Stimulated activated CD4-positive, alpha-beta T cell treated with anti-CD3 and anti-CD28 coated beads, Interleukin-12 subunit alpha, Interleukin-12 subunit beta, amount 100 ng/mL, for 4 hours (primary cell): ENCODE measurements at places on chromosomes 5 and 9.

- no peak for DNase-seq
These were observed 610.4 kb upstream of the CDH10 start for GRCh38 chr5:25255128-25255527.

DNA sequence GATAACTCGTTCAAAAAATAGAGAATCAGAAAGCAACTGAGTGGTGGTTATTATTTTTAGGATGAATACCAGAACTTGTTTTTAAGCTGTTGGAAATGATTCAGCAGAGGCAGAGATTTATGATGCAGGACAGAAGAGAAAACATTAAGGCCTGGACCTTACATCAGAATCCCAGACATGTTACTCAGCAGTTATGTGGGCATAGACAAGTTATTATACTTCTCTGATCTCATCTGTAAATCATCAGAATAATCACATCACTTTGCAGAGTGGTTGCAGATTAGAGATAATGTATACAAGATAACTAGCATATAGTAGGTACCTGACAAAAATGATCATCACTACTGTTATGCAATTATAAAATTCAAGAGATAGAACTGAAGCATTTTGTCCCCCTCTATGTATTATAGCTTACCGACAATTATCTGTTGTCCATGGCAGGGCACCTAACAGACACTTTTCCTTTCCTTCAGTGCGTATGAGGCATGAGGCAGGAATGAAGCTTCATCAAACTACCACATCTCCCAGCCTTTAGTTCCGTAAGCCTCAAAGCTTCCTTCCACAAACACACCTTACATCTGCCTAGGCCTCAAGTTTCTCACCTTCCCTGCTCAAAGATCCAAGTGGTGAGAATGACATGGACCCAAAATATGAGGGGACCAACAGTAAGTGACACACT is 165.9 kb downstream of the DENND1A start:
- no peak for DNase-seq

DNA sequence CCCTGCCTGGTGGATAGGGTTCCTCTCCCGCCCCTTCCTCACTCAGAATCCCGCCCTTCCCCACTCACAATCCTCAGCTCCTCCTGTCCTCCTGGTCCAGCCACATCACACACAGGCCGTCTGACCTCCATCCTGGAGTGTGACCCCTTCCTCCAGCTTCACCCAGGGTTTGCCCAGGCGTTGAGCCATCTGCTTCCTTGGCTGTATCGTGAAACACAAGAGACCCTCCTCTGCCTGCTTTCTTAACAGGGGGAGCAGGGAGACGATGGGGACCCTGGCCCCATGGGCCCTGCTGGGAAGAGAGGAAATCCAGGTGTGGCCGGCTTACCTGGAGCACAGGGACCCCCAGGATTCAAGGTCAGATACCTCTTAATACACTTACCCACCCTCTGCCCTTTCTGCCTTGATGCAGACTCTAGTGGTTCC is 32.3 kb upstream of the ORM1 start:
- no peak for DNase-seq

DNA sequence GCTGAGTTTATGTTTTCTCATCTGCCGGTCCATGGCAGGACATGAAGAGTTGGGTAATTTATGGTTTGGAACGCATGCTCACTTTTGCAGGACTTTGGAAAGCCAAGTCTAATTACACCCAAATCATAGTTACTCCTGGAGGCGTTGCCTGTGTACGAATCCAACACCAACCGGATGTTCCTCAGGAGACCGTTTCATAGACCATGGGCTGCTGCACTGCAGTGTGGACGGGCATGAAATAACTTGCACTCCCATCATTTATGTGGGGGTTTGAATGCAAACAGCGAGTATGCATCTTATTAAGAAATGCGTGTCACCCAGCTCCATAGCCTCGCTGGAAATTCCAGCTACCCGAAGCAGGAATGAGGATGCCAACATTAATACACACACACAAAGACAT is 96.1 kb upstream of the IRX2 start:
- no peak for DNase-seq

DNA sequence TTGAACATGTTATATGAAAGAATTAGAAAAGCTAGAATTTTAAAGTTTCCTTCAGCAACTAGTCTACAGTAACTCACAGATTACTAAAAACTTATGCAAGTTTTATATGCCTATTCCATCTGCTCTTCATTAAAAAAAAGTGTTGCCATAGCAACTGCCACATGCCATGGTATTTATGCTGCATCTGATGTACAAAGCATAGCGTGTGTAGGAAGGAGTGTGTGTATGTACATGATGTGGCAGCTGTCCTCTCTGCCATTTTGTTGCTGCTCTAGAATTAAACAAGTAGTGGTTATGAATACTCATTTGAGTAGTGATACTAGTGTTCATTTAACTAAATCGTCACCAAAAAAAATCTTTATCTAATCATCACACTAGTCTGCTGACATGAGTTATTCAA is 593.5 kb downstream of the CETN3 start:
- DNase-seq = no peak

DNA sequence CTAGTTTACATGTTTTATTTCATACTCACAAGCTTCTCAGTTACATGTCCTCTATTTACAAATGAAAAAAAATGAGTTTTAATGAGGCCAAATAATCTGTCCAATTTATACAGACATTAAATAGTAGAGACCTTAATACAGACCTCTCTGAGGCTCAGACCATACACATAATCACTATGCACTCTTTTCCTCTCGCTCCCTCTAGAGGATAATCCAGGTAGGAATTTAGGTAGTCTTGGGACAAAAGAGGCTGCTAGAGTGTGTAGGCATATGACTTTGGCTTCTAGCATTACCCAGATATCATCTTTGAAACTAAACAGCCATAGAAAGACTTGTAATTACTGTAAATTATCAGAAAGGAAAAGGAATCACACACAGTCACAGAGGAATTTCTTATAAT is 444.7 kb downstream of the HINT1 start:
- no peak for DNase-seq

- no peak for DNase-seq
These were observed 64.1 kb downstream of the ROR2 start for GRCh38 chr9:91885746-91886413.

DNA sequence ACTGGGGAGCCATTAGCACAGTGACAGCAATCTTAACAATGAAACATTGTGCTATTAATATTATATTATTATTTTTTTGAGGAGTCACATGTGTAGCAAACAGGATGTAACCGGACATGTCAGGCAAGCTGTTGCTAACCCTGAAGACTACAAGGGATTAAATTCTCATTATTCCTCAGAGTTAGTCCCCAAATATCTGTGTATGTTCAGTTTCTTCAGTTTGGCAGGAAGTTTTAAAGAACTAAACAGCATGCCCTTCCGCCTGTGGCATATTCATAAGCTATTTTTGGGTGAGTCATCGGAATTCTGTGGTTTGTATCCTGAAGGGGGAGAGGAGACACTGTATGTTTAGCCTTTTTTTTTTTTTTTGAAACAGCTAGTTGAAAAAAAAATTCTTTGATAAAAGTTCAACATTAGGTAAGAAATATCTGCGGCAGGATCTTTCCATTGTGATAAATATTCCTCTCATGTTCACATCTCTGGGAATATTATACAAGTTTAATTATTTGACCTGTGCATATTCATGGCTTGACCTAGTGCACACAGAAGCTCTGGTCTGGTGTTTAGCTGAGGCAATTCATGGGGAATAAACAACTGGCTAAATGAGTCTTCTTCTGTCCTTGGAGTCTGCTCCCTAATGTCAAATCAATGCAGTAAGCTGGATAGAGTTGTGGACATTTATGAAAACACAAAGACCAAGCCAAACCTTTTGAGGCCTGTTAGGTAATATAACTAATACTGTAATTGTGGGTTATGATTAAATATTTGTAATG is 202.7 kb upstream of the CDKN2B start:
- DNase-seq = no peak

GRCh38 chr5:102663749-102664530 is 91.2 kb upstream of the PAM start:
- DNase-seq = no peak

DNA sequence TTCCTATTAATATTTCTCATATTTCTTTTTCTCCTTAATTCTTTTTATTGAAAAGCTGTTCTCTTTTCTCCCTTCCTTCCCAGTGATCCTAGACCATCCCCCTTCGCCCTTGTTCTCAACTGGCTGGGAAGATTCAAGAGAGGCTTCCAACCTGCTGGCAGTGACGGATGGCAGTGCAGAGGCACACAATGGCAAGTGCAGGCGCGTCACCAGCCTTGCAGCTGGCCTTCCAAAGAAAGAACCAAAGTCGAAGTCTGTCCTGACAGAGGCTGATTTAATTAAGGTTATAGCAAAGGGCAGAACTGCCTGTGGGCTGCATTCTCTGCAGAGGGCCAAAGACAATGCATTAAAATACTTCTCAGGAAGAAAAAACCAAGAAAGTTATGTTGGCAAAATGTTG is 7.4 kb downstream of the CEMIP2 start:
- no peak for DNase-seq

- DNase-seq = no peak
These were observed 80.8 kb upstream of the IER5L start for GRCh38 chr9:129258823-129259301.

DNA sequence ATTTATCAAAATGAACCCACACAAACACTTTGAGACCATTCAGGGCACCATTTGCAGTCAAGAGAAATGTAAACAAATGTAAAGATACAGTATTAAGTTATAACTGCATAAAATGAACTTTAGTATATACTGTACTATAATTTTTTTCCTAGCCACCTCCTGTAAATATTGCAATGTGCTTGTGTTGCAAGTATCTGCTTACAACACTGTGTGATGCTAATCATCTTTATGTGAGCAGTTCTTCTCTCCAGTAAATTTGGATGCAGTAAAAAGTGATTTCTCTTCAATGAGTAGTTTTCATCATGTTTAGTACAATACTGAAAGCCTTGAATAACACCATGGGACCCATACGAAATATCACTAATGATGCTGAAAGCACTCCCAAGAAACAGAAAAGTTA is 9.4 kb downstream of the G3BP1 start:
- no peak for DNase-seq

DNA sequence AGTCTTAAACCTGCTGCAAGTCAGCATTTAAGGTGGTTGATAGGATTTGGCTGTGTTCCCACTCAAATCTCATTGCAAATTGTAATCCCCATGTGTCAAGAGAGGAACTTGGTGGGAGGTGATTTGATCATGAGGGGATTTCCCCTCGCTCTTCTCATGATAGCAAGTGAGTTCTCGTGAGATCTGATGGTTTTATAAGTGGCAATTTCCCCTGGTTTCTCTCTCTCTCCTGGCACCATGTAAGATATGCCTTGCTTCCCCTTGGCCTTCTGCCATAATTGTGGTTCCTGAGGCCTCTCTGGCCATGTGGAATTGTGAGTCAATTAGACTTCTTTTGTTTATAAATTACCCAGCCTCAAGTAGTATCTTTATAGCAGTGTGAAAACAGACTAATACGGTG is 84.3 kb upstream of the SMC2 start:
- no peak for DNase-seq

DNA sequence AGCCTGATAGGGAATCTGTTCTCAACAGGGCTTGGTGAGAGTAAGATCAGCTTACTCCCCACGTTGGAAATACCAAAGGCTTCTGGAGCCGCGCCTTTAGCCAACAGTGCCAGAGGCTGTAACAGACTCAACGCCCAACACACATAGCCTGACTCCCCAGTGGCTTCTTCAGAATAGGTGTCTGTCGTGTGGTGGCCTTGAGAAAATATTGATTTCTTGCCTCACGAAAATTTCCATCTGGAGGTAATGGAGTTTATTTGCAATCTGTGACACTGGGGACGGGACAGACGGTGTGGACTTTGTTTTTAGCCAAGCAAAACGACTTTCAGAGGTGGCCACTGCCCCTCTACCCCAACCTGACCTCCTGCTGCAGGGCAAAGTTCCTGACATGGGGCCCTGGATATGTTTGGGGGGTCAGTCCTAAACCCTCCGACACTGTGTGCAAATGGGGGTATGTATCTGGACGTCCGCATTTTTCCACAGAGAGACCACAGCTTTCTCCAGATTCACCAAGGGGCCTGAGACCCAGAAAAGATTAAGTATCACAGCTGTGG is 189.3 kb downstream of the CDK5RAP2 start:
- DNase-seq = no peak

GRCh38 chr9:93028448-93029006 is 30.0 kb upstream of the SUSD3 start:
- no peak for DNase-seq

DNA sequence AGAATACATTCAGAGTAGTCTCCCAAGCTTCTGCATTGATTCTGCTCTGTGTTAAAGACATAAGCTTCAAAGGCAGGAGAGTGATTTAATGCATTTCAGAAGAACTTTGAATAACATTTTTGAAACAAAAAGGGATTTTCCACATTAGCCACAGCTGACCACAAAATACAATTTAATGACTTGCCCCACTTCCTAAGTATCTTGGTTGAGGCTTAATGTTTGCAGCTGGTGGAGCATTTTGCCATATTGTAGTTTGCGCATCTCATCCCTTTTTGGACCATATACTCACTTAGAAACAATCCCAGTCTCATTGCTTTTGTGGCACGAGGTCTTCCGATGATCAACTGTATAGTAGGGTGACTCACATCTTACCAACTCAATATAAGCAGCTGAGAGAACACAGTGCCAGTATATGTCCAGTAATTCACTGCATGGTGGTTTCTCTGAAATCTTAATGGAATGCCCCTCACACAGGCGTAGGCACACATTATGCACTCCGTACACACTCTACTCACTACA is 455.8 kb upstream of the PTGER4 start:
- DNase-seq = no peak

DNA sequence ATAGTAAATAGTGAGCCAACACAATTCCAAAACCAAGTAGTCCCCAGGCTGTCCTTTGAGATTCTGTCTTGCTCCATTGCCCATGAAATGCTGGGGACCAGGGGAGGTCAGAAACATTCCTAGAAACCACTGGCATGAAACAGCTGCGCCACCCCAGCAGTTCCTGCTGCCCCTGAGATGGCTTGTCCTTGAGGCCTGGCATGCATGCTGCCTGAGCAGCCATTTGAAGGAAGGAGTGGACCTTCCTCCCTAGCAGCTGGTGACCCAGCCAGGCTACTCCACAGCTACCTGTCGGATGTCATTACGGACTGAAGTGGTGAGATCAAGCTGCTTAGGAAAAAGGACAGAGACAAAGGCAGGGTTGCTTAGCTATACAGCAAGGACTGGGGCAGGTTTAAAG is 260.6 kb downstream of the DENND1A start:
- DNase-seq = no peak

DNA sequence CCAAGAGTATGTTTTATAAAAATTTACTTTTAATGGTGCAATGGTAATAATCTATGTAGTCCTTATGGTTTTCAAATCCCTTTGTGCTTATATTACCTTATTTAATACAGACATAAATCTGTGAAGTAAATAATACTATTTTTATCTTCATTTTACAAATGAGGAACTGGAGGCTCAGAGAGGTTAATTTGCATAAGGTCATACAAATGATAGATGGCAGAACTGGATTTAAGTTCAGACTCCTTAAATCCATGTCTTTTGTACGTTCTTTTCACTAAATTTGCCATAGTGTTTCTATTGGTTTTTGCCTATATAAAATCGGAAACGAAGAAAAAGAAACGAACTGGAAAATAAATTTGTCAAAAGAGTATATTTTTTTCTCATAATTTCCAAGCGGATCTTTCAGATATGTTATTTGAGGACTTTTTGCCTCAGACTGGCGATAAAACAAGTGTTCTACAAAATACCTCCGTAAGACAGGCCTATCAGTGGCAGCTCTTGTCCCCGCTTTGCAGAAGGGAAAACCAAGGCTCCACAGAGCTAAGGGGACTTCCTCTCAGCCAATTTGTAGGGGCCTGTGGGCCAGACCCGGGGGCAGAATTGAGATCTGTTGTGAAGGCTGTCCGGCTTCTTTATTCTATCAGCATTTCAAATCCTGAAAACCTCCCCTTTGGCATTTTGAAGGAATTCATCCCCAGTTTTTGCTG is 1.1 kb upstream of the TNFAIP8 start:
- no peak for DNase-seq
